Stimulated activated CD4-positive, alpha-beta T cell treated with anti-CD3 and anti-CD28 coated beads, Interleukin-1b, Interleukin-23, amount 100 ng/mL, for 4 hours (primary cell): ENCODE measurements at places on chromosomes 7 and 10.

- DNase-seq = no peak
Observed at GRCh38 chr10:8056378-8056777, 1.9 kb downstream of the GATA3 start.

GRCh38 chr7:42381161-42381560 is 144.2 kb upstream of the GLI3 start:
- no peak for DNase-seq

DNA sequence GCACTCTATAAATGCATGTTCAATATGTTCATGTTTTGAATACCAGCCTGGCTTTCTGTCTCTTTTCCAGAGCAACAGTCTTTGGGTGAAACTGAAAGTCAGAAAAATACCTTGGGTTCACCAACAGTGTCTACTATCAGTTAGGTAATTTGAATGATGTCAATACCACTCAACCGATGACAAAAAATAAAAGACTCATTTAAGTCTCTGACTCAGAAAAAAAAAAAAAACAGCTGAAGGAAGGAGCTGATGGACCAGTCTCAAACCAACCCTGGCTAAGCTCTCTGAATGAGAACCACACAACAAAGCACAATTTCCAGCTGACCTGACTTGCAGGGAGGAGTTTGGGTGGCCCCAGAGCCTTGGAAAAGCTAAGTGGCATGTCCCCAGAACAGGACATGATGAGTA is 42.5 kb downstream of the ABLIM1 start:
- DNase-seq = no peak

DNA sequence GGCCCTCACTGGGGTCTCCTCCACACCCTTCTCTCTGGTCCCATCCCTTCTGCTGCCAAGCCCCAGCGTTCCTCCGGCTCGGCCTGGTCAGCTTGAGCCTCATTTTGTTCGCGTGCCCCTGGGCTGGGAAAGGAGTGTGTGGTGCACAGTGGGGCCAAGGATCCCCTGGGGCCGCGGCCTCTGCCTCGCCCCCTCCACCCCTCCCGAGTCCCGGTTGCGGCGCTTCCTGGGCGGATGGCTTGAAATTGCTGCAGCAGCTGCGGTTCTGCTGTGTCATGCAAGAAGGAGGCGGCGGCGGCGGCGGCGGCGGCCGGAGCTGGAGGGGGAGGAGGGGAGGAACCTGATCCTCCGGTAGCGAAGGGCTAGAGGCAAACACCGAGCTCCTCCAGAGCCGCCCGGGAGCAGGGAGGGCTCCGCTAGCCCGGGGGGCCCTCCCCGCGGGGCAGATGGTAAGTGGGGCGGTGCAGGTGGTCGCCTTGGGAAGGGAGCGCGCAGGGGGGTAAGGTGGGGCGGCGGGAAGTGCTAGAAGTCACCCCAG is 217.8 kb upstream of the MKLN1 start:
- peak; percentile 53 for DNase-seq

DNA sequence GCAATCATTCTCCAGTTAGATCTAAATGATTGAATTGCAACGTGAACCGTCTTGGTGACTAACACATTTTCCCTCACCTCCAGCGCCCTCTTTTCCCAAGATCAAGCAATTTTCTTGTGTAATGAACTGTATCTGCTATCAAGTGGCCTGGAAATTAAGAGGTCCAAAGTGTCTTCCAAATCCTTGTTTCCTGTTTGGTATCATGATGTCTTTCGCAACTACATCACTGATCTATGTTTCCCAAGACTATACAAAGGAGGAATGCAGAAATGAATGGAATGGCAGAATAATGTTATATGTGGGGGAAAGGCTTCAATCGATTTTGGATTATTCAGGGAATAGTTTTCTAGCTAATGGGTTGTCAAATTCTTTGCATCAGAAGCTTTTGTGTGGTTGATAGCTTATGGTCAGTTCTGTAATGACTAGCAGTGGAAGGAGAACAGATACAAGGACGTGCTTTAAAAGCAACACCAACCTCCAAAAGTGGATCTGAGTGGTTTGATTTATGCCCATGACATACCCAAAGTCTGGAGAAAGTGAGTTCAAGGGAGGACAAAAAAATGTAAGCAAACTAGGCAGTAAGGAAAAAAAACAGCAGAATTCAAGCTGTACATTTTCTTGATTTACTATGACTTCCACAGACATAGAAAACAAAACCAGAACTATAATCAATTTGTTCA is 14.6 kb upstream of the ZEB1 start:
- no peak for DNase-seq

DNA sequence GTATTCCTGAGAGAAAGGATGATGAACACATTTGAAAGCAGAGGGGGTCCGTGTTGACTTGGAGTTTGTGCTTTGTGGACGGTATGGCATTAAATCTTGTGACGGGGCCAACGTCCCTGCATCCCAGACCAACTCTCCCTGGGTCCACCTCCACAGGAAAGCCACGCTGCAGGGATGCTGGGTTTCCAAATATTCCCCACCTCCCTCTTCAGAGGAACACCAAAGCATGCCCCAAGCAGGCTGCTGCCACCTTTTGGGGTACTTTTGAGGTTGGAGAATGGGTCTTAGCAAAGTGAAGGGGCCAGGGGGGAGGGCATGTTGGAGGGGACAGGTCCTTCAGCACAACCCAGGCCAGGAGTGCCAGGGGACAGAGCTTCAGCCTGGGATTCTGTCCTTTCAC is 504.4 kb downstream of the TCERG1L start:
- DNase-seq = no peak

GRCh38 chr7:45145881-45146280 is 11.7 kb upstream of the RAMP3 start:
- DNase-seq = no peak

DNA sequence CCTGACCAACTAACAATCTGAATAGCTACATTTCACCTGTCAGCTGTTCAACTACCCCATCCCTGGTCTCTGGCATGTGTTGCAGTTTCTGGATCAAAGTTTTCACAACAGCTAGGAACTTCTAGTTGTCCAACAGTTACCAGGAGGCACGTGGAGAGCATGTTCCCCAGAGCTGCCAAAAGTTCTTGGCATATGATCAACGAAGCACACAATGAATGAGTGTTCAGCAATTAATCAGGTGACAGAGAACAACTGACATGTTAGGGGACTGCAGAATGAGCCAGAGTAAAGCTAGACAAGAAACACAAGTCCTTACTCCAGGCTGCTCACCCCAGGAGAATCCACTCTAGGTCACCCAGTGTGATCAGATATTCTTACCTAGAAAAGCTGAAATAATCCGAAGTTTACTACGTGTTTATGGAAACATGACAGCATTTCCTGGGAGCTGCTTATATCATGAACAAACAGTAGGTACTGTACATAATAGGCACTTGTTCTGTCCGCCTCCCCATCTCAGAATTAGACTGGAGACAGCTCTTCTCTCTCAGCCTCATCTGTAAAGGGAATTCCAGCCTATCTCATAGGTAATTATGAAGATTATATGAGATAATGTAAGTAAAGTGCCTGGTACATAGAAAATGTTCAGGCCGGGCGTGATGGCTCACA is 50.6 kb downstream of the ZNF438 start:
- DNase-seq = no peak

GRCh38 chr10:76026905-76027304 is 595.5 kb downstream of the LRMDA start:
- DNase-seq = no peak

GRCh38 chr7:22452142-22452959 is 47.6 kb downstream of the STEAP1B start:
- DNase-seq = peak; percentile 14

DNA sequence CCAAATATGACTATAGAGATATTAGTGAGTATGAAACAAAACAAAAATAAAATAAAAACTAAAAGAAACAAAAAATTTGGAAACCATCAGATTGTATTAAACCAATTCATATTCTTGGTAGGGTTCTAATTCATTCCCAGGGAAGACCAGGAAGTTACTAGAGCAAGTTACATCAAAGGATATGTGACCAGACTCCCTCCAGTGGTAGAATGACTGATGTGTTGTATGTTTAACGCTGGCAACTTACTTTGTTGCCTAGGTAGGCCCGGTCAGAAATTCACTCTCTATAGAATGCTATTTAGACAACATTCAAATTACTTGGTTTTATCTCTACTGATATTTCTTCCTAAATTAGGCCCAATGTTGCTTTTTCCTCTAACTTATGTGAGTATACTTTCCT is 5.2 kb downstream of the PHYHIPL start:
- no peak for DNase-seq

DNA sequence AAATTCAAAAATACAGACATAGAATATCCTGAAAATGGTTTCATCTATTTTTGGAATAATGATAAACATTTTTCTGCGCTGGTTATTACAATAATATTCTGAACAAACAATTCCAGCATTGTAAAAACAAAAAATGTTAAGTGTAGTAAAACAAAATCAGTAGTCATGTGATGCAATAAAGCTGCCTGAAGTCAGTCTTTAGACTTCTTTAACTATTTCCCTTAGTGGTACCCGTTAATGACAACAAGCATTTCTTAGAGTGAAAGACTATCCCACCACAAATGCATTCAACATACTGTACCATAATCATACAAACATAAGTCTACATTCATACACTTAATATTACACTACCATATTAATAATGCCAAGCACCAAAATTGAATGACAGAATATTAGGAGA is 1.6 kb downstream of the SKAP2 start:
- no peak for DNase-seq

DNA sequence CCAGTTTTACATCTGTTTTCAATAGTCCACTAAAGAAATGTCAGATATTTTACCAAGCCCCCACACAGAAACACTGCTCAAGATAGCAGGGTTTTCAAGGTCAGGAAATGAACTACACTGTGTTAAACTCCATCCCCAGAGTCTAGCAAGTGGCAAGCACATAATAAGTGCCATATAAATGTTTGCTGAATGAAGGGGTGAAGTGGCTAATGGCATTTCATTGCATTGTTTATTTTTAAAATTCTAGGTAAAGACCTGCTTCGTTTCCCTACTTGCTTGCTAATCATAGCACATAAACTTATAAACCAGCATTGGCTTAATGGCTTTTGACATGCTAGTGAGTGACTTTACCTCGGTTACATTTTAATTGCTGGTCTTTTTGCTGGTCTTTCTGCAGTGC is 322.6 kb downstream of the GRID1 start:
- no peak for DNase-seq

GRCh38 chr7:7569081-7569527 is 2.4 kb downstream of the MIOS start:
- DNase-seq = no peak

DNA sequence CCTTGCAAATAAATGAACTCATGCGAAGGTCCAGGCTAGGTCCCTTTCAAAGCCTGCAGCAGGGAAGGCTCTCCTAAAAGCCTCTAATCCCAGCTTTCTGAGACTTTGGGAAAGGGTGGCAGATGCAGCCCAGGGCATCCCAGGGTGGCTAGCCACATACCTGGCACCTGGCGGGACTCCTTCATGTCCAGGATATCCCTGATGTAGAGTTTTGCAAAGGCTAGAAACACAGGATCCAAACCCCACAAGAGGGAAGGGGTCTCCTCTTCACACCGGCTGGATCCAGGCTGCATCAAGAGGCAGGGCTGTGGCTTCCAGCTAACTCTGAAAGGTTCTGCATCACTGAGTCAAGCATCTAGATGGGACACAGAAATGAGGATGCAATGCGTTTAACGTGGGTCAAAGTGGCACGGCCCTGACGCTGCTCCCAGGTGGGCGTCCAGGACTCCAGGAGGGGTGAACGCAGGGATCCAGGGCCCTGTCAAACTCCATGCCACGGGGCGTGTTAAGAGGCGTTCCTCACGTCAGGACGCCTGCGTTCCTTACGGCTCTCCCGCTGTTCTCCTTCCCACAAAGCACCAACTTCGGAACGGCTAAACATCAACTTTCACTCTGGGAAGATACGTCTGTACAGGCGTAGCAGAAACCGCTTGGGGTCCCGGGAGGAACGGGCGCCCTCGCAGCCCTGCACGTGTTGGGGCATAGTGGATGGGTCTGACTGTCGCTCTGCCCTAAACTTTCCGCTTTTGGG is 507 bp downstream of the STN1 start:
- DNase-seq = no peak

GRCh38 chr10:100999742-101000126 is at the start of gene LZTS2:
TSS of gene LZTS2 (plus strand) at chr10:100999808. CDS start at chr10:101002539, 2,731 bp downstream.
- no peak for DNase-seq

- DNase-seq = no peak
Observed at GRCh38 chr7:116786791-116787443, 75.5 kb upstream of the CAPZA2 start.

- DNase-seq = no peak
Observed at GRCh38 chr10:3090914-3091787, 23.8 kb downstream of the PFKP start.

DNA sequence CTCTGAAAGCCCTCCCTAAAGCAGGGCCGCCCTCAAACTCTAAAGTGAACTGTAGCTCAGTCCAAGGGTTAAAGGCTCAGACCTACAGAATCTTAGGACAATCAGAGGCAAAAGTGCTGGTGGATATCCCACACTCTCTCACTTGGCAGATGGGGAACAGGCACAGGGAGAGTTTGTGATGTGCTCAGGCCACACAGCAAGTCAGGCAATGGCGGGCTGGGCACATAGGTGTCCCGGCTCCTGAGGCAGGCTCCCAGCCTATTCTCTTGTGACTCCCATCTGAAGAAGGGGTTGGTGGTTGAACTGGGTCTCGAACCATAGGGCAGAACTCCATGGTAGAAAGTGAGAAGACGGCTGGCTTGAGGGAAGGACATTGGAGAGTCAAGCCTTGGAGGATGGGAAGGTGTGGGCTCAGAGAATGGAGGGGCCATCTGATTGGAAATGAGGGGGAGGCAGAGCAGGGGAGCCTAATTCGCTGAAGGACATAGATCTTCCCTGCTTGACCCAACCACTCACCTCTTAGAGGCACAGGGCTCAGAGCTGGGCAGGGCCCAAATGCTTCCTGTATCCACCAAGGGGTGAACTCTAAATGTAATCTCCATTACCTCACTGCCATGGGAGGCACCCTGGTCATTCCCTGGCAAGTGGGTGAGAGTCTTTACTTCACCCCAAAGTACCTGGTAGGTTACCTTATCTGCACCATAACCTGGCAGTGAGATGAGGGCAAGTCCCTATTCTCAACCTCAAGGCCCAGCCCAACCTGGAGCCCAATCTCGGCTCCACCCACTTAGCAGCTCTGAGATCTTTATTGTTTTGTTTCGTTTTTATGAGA is 4.9 kb upstream of the ZMIZ1 start:
- DNase-seq = no peak

GRCh38 chr10:649445-649797 is 40.0 kb downstream of the DIP2C start:
- DNase-seq = no peak
